ENCODE measurements at places on chromosomes 4 and X.

DNA sequence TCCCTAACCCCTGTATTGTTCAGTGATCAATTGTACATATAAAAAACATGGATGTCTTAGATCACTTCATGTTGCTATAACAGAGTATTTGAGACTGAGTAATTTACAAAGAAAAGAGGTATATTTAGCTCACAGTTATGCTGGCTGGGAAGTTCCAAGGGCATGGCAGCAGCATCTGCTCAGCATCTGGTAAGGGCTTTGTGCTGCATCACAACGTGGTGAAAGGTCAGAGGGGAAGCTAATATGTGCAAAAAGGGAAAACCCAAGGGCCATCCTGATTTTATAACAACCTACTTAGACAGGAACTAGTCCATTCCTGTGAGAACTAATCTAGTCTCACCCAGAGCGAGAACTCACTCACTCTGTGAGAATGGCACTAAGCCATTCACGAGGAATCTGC lies 128.2 kb upstream of the OTUD4 start:
- no peak for DNase-seq

DNA sequence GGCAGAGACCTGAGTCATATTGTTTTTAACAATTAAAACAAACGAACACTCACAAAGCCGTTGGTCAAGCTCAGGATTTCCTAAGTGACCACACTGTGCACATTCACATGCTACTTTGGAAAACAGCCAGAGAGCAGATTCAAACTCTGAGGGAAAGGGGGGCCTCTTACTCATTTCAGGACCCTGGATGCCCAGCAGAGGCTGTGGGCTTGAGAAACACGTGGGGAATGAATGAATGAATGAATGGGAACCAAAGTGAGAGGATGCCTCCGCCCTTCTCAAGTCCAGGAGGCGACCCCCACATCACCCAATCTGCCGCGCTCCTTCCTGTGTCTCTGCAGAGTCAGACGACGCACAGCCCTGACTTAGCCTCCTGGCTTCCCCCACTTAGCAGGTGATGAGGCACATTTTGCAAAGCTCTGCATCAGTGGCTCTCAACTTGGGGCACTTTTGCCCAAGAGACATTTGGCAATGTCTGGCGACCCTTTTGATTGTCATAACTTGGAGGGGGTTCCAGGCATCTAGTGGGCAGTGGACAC lies 76.0 kb downstream of the ABLIM2 start:
- no peak for DNase-seq

- no peak for DNase-seq
These were observed 179.6 kb downstream of the CENPC start for GRCh38 chr4:67365661-67366245.

DNA sequence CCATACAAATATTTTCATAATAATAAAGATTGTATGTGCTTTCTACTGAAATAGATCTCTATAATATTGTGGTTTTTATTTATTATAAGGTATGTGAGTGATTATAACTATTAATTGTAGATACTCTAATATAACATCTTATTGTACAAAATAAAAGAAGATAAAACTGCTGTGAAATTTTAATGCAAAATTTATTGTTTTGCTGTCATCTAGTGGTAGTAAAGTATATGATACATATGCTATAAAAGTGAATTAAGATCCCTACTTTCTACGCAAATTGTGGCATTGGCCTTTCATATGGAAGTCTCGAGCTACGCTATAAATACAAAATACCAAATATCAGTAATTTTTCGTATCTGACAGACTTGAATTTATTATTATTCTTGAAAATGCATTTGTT lies 19.3 kb downstream of the YIPF7 start:
- no peak for DNase-seq

GRCh38 chr4:165331359-165331758 lies 3.9 kb downstream of the MSMO1 start:
- DNase-seq, result no peak

DNA sequence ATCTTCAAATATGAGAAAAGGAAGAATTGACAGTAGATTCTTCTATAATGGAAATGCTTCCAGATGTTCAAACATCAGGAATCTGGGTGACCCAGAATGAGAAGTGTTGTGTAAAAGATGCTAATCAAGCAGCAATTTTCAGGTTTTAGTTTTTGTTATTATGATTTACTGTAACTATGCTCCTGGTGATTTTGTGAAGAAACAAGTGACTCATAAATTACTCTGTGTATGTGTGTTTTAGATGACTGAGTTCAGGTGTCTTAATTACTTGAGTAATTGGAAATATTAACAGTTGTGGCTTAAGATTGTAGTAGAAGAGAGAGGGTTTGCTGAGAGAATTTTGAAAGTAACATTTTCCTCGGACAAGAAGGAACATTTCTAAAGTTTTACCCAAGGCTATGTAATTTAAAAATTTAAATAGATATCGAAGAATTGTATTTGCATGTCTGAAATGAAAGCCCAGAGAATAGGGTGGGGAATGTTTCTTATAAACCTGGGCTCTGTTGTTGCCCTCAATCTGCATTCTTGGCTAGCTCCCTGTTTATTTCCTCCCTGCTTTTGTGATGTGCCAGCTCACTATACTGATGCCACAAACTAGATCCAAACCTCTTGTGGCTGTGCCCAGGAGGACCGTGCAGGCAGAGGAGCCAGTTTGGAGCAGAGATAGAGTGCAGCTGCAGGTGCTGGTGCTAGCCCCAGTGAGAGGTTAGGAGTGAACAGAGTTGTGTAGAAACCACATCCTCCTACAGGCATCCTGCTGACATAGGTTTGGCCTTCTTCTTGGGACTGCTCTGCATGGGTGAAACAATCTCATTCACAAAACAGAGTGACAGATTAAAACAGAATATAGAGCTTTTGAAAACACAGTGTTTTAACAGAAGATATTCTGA lies 25.4 kb upstream of the TNIP3 start:
- DNase-seq, result no peak

- DNase-seq, result no peak
These were observed 319.4 kb downstream of the SH2D1A start for GRCh38 chrX:124665621-124666400.

GRCh38 chr4:61824454-61824853 lies 624.3 kb downstream of the ADGRL3 start:
- DNase-seq, result no peak

- DNase-seq, result no peak
These were observed 103.6 kb upstream of the BCOR start for GRCh38 chrX:40201329-40201885.

DNA sequence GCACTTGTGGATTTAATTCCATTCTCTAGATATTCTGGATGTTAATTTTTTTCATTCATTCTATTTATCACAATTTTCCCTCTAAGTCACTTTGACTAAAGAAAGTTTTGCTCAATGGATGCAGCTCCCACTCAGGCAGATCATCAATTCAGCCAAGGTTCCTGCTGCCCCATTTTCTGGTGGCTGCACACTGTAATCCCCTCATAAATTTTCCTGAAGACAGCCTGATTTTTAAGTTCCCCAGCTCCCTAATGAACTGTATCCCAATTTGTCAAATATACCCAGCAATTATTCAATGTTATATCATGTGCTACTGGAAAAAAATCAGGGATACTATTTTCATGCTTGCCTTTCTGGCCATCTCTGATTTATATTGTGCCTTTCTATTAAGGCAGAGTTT lies 61.2 kb downstream of the SCD5 start:
- no peak for DNase-seq

GRCh38 chrX:118730500-118731247 lies 3.3 kb downstream of the IL13RA1 start:
- DNase-seq, result no peak

DNA sequence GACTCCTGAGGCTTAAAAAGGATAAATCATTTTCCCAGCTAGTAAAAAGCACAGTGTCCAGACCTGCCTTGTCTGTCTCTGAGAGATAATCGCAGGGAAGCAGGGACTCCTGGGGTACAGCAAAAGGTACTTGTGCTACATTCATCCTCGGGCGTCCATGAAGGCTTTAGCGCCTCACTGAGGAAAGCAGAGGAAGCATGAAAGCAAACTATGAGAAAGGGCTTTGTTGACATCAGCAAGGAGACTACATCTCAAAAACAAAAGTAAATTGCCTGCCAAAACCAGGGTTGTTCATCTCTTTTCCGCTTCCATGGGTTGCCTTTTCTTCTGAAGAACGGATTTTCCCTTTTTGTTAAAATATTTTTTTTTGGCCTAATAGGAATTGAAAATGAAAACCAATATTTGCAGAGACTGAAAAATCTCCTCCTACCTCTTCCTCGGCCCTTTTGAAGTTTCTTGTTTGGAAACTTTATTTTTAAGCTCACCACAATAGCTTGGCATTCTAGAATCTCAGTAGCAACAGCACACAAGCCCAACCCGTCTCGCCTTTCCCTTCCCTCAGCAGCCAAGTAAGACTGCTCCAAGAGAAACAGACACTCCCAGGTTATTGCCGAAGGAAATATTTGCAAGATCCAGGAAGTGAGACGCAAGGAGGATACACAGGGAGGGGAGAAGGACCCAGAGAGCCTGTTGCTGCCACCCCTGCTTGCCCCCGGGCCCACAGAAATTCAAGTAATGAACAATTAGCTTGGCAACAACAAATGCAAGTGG lies 148.3 kb upstream of the DGKK start:
- no peak for DNase-seq

DNA sequence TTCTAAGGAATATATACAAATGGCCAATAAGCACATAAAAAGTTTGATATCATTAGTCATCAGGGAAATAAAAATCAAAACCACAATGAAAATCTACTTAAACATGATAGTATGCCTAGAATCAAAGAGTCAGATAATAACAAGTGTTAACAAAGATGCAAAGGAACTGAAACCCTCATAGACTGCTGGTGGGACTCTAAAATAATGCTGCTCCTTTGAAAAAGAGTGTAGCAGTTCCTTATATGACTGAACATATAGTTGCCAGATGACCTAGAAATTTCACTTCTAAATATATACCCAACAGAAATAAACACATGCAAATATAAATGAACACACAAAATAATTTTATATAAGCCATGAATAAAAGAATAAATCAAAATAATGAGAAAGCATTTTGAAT lies 205.1 kb upstream of the CTSO start:
- no peak for DNase-seq

Measured in sciatic nerve (tissue), 2 donors.